ENCODE measurements at places on chromosomes 13 and 19.

DNA sequence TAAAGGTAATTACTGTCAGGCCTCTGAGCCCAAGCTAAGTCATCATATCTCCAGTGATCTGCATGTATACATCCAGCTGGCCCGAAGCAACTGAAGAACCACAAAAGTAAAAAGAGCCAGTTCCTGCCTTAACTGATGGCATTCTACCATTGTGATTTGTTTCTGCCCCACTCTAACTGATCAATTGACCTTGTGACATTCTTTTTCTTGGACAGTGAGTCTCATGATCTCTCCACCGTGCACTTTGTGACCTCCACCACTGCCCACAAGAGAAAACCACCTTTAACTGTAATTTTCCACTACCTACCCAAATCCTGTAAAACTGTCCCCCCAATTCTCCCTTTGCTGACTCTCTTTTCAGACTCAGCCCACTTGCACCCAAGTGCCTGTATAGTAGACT is 17.2 kb upstream of the CXCL17 start:
- no peak for DNase-seq

GRCh38 chr13:52085421-52085820 is 43.5 kb downstream of the NEK5 start:
- no peak for DNase-seq

DNA sequence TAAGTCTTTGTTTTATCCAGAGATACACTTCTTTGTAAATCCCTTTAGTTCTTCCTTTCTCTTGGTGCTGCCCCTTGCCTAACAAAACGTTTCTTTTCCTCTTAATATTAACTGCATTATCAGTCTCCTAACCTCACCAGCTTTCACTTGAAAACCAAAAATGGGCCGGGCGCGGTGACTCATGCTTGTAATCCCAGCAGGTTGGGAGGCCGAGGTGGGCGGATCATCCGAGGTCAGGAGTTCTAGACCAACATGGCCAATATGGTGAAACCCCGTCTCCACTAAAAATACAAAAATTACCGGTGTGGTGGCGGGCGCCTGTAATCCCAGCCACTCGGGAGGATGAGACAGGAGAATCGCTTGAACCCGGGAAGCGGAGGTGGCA is 329.8 kb upstream of the MIR17HG start:
- no peak for DNase-seq

DNA sequence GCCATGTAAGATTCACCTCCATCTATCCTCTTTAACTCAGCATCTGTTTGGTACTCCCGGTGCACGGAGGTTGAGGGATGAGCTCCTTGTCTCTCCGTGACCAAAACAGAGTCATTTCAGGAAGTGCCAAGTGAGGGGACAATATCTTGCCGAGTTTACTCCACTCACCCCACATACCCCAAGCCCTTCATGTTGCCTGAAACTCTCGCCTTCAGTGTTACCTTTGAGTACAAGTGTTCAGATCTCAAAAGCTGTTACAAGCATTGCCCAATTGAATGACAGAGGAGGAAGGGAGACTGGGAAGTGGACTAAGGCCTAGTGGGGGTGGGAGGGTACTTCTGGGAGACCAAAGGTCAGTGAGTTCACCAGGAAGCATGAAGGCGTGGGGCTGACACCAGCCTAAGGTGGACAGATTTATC is 6.0 kb upstream of the SIGLEC12 start:
- DNase-seq = no peak

DNA sequence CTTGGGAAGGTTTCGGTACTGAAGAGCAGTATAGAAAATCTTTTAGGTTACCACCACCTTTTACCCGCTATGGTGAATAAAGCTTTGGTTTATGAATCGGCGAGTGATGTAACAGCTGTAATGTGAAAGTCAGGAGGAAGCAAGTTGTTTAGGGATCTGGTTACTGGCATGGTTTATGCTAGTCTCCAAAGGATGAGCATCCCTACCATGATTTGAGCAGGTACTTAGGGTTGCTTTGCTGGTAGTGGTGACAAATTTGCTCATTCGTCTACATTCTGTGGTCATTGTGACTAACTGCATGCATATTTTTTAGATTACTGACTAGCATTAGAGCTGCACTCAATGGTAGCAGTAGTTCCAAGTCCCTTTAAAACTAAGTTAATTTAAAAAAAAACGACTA is 104.1 kb downstream of the FRY start:
- no peak for DNase-seq

GRCh38 chr13:49584771-49585182 is 581 bp downstream of the RCBTB1 start:
- no peak for DNase-seq

DNA sequence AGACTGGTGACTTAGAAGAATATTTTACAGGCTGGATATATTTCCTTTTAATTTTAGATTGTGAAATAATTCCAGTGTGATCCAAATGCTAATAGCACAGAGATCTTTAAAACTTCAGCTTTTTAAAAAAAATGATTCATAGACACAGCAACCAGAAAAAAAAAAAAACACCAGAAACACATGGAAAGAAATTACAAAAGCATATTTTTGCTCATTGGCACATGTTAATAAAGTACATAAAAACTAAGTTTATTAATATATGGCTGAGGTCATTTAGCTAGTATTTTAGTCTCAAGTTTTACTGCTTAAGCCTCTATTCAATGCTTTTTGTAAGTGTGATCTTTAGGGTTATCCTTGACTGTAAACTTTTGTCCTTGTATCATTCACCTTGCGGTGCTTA is 577 bp downstream of the MYO16 start:
- no peak for DNase-seq

DNA sequence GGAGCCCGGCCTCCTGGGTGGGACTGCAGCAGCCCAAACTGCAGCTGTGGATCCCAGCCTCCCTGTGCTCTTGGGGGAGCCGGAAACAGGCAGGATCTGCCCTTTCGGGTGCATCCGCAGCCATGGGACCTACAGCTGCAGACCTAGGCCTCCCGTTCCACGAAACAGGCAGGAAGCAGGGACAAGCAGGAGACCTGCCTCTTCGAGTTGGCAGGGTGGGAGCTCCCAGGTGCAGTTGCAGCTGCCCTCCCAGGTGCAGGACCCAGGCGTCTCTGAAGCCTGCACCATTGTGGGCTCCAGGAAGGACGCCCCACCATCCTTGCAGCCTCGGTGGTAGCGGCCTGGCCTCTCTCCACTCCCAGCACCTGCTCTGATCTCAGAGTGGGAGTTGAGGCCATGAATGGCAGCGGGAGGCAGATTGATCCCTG is 189.0 kb upstream of the KLHL1 start:
- no peak for DNase-seq

DNA sequence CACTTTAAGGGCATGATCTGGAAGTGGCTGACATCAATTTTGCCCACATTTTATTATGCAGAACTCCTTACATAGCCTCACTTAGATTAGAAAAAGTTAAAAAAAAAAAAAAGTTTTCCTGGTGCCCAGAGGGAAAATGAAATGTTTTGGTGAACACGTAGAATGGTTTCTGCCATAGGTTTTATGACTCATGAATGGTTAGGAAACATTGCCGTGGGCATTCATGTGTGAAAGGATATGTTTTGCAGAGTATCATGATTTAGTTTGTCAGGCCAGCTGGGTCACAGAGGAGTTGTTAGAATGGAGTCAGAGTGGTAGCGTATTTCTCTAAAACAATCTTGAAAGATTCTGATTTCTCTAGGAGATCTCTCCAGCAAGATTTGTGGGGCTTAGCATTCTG is 133.8 kb downstream of the MRPL57 start:
- DNase-seq = no peak

- no peak for DNase-seq
Observed at GRCh38 chr13:76958841-76959432, 10.6 kb downstream of the ACOD1 start.

Measured in activated effector memory CD4-positive, alpha-beta T cell treated with anti-CD3 and anti-CD28 coated beads, Interleukin-2, amount 50 U/mL, for 16 hours (primary cell).